ENCODE measurements at places on chromosomes 12 and 14. TPM values are rescaled to one million over a fixed set of nuclear protein-coding genes. Genes with fewer than 3 reads are reported as not detected.

Gene SSPN
- 0.51 TPM for total RNA-seq

Gene LRRC10
- total RNA-seq = not detected

Gene CLIP1
- 34.4 TPM for total RNA-seq

Gene CMKLR1
- total RNA-seq = not detected

- no peak for DNase-seq
These were observed 85.9 kb downstream of the ESR2 start for GRCh38 chr14:64208261-64208660.

GRCh38 chr14:56268673-56269072, 150.5 kb downstream of the PELI2 start:
- DNase-seq = peak; percentile 52

GRCh38 chr12:120316798-120317223, 10.8 kb downstream of the PLA2G1B start:
- no peak for DNase-seq

GRCh38 chr14:37179896-37180502, 7.6 kb upstream of the SLC25A21 start:
- peak; percentile 31 for DNase-seq

DNA sequence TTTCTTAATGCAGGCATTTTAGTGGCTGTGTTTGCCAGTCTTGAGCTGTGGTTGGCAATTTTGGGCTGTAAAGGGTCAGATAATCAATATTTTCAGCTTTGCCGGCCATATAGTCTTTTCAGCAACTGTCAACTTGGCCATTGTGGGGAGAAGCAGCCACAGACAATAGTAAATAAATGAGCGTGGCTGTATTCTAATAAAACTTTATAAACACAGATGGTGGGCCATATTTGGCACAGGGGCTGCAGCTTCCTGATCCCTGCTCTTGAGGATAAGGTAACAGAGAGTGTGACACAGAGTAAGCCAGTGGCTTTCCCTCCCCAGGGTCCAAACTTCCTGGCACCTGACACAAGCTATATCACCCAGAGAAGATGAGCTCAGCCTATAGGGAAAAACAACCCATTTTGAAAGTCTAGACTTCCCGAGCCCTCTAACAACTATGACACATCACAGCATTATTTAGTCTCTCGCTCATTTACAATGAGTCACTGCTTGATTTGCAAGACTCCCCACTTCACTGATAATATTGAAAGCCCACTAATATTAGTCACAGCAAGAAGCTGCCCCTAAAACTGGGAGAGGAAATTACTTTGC, 163.1 kb upstream of the TMPO start:
- peak; percentile 88 for DNase-seq

DNA sequence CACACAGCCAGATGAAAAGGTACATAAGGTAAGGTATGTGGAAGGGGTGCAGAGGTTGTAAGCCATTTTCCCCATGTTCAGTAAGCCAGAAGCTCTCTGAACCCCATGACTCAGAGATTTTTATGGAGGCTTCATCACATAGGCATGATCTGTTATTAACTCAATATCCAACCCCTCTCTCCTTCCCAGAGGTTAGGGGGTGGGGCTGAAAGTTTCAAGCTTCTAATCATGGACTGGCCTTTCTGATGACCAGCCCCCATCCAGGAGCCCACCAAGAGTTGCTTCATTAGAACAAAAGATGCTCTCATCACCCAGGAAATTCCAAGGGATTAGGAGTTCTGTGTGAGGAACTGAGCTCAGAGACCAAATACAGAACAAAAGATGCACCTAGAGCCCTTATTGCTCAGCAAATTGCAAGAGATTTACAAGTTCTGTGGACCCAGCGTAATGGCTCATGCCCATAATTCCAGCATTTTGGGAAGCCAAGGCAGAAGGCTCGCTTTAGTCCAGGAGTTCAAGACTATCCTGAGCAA, 103.2 kb upstream of the DAAM1 start:
- DNase-seq = no peak

DNA sequence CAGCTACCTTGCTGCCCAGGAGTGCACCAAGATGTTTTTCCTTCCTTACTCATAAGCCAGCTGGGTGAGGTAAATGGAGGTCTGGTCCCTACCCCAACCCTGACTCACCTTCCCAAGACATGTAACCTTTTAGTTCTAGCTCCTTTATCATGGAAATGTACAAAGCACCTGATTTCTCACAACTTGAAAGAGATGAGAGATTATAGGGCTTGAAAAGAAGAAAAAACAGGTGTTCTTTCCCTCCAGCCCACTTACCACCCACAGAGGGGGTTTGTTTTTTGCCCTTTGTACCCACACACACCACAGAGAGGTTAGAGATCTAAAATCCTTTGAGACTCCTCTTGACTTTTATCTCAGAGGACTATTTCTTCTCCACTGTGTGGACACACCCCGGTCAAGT, 21.1 kb downstream of the PLXNC1 start:
- DNase-seq = no peak

DNA sequence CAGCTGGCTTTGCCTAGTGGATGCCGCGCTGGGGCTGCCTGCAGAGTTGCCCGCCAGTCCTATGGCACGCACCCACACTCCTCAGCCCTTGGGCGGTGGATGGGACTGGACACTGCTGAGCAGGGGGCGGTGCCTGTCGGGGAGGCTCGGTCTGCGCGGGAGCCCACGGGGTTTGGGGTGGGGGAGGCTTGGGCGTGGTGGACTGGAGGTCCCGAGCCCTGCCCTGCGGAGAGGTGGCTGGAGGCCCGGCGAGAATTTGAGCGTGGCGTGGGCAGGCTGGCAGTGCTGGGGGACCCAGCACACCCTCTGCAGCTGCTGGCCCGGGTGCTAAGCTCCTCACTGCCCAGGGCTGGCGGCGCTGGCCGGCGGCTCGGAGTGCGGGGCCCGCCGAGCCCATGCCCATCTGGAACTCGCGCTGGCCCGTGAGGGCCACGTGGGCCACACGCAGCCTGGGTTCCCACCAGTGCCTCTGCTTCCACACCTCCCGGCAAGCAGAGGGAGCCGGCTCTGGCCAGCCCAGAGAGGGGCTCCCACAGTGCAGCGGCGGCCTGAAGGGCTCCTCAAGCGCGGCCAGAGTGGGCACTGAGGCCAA, 68.1 kb downstream of the ETNK1 start:
- no peak for DNase-seq

GRCh38 chr12:100573292-100574186, at the start of gene GAS2L3:
Gene GAS2L3 (plus strand): TSS chr12:100573684. CDS start chr12:100594905, 21,221 bp downstream.
- peak; percentile 40 for DNase-seq
